Activated CD8-positive, alpha-beta memory T cell treated with anti-CD3 and anti-CD28 coated beads, Interleukin-2, amount 50 U/mL, for 48 hours (primary cell): ENCODE measurements at places on chromosomes 6 and 20.

DNA sequence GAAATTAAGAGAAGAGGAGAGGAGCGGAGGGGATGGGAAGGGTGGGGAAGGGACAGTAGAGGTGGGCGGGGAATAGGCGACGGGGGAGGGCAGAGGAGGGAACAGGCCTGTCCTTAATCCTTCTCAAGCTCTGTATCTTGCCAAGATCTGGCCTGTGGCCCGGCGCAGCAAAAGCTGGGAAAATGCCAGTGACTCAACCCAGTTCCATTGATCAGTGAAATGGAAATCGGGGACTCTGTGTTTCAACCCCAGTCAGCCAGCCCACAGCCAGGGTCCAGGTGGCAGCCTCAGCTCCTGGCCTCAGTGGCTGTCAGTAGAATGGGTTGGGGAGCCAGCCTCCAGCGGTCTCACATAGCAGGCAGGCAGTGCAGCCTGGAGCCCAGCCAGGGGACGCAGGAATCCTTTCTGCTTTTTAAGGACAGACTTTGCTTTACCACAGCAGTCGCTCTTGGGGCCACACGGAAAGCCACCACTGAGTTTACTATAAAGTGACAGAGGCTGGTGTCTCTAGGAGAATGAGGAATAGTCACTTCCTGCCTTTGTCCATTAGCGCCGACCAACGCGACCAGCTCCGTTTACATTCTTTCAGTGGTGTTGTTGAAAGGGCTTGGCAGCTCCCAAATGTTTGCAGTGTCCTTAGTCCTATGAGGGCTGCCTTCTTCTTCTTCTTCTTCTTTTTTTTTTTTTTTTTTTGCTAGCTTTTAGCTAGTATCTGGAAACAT is 128.0 kb downstream of the RIN2 start:
- no peak for DNase-seq

- no peak for DNase-seq
These were observed 9.8 kb upstream of the BHLHE23 start for GRCh38 chr20:63016514-63017075.

DNA sequence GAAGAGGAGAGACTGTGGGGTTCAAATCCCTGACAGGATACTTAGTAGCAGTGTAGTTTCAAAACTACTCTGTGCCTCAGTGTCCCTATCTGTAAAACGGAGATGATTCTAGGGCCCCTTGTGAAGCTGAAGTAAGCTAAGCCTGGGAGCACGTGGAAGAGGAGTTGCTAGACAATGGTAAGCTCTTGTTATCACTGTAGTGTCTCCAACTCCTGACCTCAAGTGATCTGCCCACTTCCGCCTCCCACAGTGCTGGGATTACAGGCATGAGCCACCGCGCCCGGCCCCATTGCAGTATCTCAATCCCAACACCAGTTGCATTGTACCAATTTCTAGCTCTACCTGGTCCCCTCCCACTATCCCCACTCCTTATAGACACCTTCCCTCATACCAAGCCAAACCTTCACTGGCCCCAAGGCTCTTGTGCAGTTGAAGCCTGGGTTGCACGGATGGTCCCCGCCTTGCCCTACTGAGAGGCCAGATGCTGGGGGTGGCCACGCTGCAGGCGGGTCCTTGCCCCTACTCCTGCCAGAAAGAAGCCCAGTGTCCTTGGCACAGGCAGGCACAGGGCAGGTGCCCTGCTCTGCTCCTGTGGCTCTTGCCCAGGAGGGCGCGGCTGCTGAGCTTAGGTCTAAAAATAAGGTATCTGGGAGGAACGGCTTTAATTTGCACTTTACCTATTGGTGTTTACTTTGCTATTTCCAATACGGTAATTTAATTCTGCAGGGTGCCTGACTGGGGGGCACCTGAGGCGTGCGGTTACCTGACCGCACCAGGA is 118.1 kb downstream of the VEGFA start:
- DNase-seq: no peak

DNA sequence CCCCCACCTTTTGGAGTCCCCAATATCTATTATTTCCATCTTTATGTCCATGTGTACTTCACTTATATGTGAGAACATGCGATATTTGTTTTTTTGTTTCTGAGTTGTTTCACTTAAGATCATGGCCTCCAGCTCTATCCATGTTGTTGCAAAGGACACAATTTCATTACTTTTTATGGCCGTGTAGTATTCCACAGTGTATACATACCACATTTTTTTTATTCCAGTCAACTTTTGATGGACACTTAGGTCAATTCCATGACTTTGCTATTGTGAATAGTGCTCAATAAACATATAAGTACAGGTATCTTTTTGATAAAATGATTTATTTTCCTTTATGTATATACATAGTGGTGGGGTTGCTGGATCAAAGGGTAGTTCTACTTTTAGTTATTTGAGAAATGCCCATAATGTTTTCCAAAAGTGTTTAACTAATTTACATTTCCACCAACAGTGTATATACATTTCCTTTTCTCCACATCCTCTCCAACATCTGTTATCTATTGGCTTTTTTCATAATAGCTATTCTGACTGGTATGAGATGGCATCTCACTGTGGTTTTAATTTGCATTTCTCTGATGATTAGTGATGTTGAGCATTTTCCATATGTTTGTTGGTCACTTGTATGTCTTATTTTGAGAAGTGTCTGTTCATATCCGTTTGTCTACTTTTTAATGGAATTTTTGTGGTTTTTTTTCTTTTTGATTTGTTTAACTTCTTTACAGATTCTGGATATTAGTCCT is 34.0 kb upstream of the COL10A1 start:
- no peak for DNase-seq

GRCh38 chr6:105769197-105769596 is 316.9 kb upstream of the PRDM1 start:
- DNase-seq: no peak

DNA sequence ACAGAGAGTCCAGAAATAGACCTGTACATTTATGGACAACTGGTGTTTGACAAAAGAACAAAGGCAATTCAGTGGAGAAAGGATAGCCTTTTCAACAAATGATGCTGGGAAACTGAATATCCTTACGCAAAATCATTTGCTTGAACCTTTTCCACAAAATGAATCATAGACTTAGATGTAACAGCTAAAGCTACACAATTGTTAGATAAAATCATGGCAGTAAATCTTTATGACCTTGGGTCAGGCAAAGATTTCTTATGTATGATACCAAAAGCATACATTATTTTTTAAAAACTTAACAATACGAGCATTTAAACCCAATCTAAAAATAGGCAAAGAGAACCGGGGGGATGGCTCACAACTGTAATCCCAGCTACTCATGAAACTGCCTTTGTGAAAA is 73.5 kb upstream of the DST start:
- DNase-seq: no peak

DNA sequence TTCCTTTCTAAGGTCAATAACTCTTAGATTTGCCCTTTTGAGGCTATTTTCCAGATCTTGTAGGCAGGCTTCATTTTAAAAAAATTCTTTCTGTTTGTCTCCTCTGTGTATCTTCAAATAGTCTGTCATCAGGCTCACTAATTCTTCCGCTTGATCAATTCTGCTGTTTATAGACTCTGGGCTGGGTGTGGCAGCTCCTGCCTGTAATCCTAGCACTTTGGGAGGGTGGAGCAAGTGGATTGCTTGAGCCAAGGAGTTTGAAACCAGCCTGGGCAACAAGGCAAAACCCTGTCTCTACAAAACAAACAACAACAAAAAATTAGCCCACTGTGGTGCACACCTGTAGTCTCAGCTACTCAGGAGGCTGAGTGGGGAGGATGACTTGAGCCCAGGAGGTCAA is 40.0 kb upstream of the SCP2D1 start:
- no peak for DNase-seq

- no peak for DNase-seq
These were observed 5.1 kb downstream of the VNN1 start for GRCh38 chr6:132708771-132709170.

DNA sequence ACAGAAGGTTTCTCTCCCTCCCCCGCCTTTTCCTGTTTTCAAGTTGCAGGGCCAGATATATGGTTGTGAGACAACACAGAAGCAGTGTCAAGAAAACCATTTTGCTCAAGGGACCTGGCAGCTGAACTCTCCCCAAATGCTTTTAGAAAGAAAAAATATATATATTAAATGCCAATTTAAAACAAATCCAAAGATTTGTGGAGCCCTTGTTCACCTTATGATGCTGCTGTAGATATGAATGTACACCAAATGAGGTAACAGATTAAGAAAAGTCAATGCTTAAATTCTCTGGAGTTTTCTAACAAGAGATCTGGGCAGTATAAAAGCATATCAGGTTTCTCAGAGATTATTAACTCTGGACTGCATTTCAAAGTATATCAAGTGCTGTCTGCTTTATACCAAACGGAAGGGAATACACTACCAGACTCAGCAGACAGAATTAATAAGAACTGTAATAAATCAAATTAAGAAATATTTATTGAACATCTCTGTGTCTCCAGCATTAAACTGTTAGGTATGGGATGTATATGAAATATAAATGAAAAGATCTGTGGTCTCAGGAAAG is 357.5 kb downstream of the HDGFL1 start:
- no peak for DNase-seq

DNA sequence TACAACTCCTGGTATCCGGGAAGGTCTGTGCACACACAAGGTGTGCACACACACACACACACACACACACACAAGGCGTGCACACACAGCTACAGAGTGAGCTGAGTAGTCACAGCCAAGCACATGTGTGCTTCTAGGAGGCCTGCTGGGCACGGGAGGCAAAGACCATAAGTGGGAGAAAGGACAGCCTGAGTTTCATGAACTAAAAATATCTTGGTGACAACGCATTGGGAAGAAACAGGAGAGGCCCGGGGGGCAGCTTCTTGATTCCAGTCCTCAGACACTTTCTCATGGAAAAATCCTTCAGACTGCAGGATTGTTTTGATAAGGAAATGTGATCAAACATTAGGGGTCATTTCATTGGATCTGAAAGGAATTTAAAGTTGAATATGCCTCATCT is 2.6 kb downstream of the TRAF3IP2 start:
- no peak for DNase-seq

DNA sequence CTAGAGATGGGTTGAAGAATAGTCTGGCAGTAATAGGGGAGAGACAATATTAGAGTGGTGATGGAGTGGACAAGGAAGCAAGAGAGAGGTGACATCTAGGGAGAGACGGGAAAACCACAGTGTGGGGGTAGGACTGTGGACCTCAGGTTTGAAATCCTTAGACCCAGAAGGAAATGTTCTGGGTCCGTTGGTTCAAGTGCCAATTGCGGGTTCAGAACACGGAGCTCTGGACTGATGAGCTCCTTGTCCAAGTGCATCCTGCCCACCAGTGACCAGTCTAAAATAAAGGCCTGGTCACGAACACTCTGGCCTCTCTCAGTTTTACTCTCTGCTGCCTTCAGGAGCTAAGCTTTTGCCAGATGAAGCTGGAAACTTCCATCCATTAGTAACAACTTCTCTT is 174.0 kb downstream of the LINC00237 start:
- no peak for DNase-seq

- no peak for DNase-seq
These were observed 61.6 kb downstream of the PHACTR3 start for GRCh38 chr20:59665656-59666555.

- DNase-seq: no peak
These were observed 36.7 kb upstream of the CCN6 start for GRCh38 chr6:112017169-112017568.

DNA sequence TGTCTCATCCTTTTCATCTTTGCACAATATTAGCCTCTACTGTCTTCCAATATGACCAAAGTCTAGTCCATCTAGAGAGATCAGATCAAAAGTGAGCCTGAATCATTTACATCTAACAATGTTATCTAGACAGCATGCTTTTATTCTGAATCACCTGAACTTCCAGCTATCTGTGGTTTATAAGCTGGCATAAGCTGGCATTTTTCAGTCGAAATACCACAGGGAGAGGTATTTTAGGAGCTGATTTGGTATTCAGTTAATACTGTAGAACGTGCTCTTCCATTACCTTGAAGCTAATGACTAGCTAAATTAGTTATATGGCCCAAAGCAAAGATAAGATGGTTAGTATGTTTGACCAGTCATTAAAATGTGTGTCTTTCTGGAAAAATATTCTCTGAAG is 188.3 kb upstream of the AGPAT4 start:
- DNase-seq: no peak

DNA sequence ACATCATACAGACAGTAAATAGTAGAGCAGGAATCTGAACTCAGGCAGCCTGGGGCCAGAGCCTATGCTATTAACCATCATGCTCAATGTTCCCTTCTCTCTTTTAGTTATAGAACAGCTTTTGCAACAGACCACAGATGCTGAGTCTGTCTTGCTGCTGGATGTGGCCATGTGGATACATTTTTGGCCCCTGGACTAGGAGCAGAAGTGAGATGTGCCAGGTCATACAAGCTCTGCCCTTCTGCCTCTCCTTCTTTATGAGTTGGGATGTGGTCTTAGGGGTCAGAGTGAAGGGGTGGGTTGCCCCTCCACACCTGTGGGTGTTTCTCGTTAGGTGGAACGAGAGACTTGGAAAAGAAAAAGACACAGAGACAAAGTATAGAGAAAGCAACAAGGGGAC is 14.6 kb upstream of the AARS2 start:
- DNase-seq: peak; percentile 22

- DNase-seq: no peak
These were observed 8.6 kb upstream of the HECA start for GRCh38 chr6:139126255-139126654.

DNA sequence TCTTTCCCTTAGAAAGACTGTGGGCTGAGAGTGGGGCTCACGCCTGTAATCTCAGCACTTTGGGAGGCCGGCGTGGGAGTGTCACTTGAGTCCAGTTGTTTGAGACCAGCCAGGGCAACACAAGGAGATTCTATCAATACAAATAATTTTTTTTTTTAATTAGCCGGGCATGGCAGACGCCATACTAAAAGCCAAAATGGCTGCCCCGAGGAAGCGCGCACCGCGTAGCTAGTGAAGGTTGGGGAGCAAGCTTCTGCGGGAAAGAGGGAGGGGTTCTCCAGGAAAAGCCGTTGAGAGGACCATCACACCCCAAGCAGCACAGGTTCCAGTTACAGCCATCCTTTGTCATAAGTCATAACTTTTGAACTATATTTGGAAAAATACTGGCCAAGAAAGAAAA is 21.3 kb upstream of the PNRC1 start:
- no peak for DNase-seq

DNA sequence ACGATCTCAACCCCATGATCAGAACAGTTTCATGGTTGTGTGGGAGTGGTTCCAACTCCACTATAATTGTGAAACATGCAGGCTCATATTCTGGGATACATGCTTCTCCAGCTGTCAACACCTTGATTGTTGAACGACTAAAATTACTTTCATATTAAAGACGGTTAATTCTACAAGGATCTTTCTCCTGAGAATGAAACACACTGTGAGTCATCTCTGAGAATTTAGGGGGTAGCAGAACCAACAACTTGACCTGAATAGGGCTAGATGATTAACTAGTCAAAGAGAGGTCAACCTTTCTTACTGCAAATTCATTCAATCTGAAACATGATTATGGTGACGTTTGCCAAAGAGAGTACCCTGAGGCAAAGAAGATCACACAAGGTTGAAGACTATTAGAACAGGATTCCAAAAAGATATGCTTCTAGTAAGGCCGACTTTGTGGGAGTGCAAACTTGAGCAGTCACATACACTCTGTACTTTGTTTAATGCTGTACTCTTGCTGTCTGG is 175.2 kb upstream of the CITED2 start:
- DNase-seq: no peak
